Nephron progenitor cell (in vitro differentiated cells): ENCODE measurements at places on chromosomes 13 and 19.

GRCh38 chr19:13796301-13797057 is 1.2 kb downstream of the ZSWIM4 start:
- H3K27ac ChIP-seq = no peak overlapping the region
- H3K36me3 ChIP-seq = peaks cover 16% of the 10 kb centered on the region
- H3K4me3 ChIP-seq = peak overlapping the region; percentile 89

GRCh38 chr13:28659621-28659970 is 666 bp downstream of the POMP start:
- no peaks in the 10 kb centered on the region for H3K27me3 ChIP-seq
- H3K4me3 ChIP-seq = peak overlapping the region; percentile 87
- H3K27ac ChIP-seq = peak overlapping the region; percentile 98

GRCh38 chr13:50319635-50320255 is 304.5 kb downstream of the KCNRG start:
- H3K27ac ChIP-seq = no peak overlapping the region
- no peak overlapping the region for H3K4me3 ChIP-seq
- H3K27me3 ChIP-seq = no peaks in the 10 kb centered on the region
- DNase-seq = no peak

DNA sequence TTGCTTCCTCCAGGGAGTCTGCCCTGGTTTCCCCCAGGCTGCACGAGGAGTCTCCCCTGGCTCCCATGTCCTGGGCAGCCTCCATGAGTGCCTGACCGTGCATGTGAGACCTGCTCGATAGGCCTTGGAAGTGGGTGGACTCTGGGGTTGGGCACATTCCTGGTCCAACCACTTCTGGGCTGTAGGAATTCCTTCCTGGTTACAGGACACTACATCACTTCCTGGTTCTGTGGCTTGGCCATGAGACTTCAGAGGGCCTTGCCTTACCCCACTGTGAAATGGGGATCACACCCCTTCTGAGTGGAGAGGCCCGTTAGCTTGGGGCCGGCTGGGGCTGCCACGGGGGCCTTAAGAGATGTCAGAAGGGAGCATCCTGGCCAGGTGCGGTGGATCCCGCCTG is 4.0 kb upstream of the ZNF628 start:
- peaks cover 10% of the 10 kb centered on the region for H3K27me3 ChIP-seq
- peaks cover 49% of the 10 kb centered on the region for H3K4me1 ChIP-seq
- no peak overlapping the region for H3K4me3 ChIP-seq
- no peaks in the 10 kb centered on the region for H3K36me3 ChIP-seq
- no peak for DNase-seq
- H3K27ac ChIP-seq = no peak overlapping the region

GRCh38 chr13:96984051-96984508 is 10.2 kb downstream of the OXGR1 start:
- no peak overlapping the region for H3K27ac ChIP-seq
- peaks cover 7% of the 10 kb centered on the region for H3K4me1 ChIP-seq
- peak overlapping the region; percentile 40 for H3K4me3 ChIP-seq
- DNase-seq = peak; percentile 7
- peaks cover 52% of the 10 kb centered on the region for H3K36me3 ChIP-seq
- H3K27me3 ChIP-seq = peaks cover 2% of the 10 kb centered on the region

DNA sequence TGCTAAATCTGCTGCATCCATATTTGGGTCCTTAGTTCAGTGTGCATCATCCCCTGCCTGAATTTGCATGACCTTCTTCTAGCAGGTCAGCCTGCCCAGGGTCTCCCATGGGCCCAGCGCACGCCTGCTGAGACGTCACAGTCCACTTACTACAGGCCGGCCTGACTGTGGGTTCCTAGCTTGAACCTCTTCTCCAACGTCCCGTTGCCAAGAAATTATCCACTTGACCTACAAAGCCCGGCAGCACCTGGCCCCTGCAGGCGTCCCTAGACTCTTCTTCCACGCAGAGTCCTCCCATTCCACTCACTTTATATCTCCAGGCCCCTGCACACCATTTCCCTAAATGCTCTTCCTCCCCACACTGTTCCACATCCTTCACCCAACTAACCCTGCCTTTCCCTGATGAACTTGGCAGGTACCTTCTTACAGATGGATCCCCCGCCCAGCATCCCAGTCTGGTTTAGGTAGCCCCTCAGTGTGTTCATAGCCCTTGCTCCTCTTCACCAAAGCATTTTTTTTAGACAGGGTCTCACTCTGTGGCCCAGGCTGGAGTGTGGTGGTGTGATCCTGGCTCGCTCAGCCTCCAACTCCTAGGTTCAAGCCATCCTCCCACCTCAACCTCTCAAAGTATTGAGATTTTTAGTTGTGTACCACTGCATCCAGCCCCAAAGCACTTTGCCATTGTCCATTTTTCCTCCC is 155.0 kb upstream of the SOX1 start:
- H3K27ac ChIP-seq = no peak overlapping the region
- peaks cover 16% of the 10 kb centered on the region for H3K4me1 ChIP-seq
- no peaks in the 10 kb centered on the region for H3K36me3 ChIP-seq
- H3K4me3 ChIP-seq = no peak overlapping the region

- no peaks in the 10 kb centered on the region for H3K36me3 ChIP-seq
- no peak for DNase-seq
Observed at GRCh38 chr13:51818781-51819511, 15.0 kb upstream of the DHRS12 start.

- no peak for DNase-seq
- H3K4me1 ChIP-seq = peaks cover 11% of the 10 kb centered on the region
- no peak overlapping the region for H3K4me3 ChIP-seq
- no peaks in the 10 kb centered on the region for H3K36me3 ChIP-seq
- H3K27me3 ChIP-seq = peaks cover 6% of the 10 kb centered on the region
Observed at GRCh38 chr13:48806522-48806921, 152.8 kb downstream of the CYSLTR2 start.

DNA sequence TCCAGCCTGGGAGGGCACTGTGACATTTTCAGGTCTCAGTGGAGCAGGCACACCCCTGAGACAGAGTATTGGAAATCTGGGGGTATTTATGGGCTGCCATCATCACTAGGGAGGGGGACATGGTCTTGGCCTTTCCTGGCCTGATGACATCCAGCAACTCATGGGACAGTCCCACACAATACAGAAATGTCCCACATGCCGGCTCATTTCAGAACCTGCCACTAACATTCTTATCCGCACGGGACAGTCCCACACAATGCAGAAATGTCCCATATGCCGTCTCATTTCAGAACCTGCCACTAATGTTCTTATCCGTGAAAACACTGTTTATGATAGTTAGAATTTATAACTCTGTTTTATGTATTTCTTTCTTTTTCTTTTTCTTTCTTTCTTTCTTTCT is 9.8 kb downstream of the SLC8A2 start:
- H3K27ac ChIP-seq = no peak overlapping the region
- no peak overlapping the region for H3K4me3 ChIP-seq
- H3K27me3 ChIP-seq = peaks cover 47% of the 10 kb centered on the region
- no peaks in the 10 kb centered on the region for H3K36me3 ChIP-seq
- no peaks in the 10 kb centered on the region for H3K4me1 ChIP-seq
- no peak for DNase-seq

- no peak overlapping the region for H3K27ac ChIP-seq
- H3K36me3 ChIP-seq = no peaks in the 10 kb centered on the region
- H3K4me3 ChIP-seq = no peak overlapping the region
- H3K4me1 ChIP-seq = no peaks in the 10 kb centered on the region
- H3K27me3 ChIP-seq = no peaks in the 10 kb centered on the region
- DNase-seq = no peak
Observed at GRCh38 chr13:69619651-69620050, 488.0 kb upstream of the ATXN8OS start.

DNA sequence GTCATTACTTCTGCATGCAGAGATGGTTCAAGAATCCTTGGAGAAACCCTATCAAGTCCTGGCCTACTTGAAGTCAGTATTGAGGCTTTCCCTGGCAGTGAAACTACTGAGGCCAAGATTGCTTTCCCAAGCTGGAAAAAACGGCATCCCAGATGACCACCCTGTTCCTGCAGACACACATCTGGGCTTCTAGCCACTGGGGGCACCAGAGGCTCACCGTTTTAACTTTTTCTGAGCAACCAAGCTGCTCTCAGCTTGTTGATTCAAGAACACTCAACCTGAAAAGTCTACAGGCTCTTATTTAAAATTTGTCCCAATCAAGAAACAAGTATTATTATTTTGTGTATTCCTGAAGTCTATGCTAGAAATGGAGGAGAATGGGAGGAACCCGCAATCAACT is 66.6 kb downstream of the SPRYD7 start:
- no peaks in the 10 kb centered on the region for H3K4me1 ChIP-seq
- H3K36me3 ChIP-seq = peaks cover 4% of the 10 kb centered on the region
- H3K27ac ChIP-seq = no peak overlapping the region
- H3K4me3 ChIP-seq = no peak overlapping the region
- H3K27me3 ChIP-seq = peaks cover 4% of the 10 kb centered on the region

GRCh38 chr19:46809534-46810272 is 21.3 kb upstream of the SLC1A5 start:
- no peak for DNase-seq
- H3K27me3 ChIP-seq = no peaks in the 10 kb centered on the region
- no peak overlapping the region for H3K27ac ChIP-seq
- no peak overlapping the region for H3K4me3 ChIP-seq

- H3K27ac ChIP-seq = no peak overlapping the region
- H3K4me1 ChIP-seq = no peaks in the 10 kb centered on the region
- H3K36me3 ChIP-seq = peaks cover 7% of the 10 kb centered on the region
- DNase-seq = no peak
- H3K27me3 ChIP-seq = peaks cover 2% of the 10 kb centered on the region
Observed at GRCh38 chr13:103022336-103022735, 43.9 kb downstream of the SLC10A2 start.

DNA sequence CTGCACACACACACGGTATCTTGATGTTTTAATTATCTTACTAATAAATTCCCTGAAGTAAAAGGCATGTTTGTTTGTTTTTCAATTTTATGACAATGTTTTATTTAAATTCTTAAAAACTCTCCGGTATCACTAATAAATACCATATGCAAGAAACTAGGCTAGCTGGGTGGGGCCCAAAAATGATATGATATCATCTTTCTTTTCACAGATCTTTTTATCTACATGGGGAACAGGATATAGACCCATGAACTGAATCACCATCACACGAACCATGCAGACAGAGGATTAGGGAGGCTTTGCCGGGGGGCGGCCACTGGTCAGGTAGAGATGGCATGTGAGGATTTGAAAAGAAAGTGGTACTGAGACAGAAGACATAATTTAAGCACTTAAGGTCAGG is 266.4 kb downstream of the ENOX1 start:
- H3K4me3 ChIP-seq = no peak overlapping the region
- peaks cover 22% of the 10 kb centered on the region for H3K4me1 ChIP-seq
- H3K27ac ChIP-seq = peak overlapping the region; percentile 33
- H3K27me3 ChIP-seq = peaks cover 13% of the 10 kb centered on the region
- no peak for DNase-seq

DNA sequence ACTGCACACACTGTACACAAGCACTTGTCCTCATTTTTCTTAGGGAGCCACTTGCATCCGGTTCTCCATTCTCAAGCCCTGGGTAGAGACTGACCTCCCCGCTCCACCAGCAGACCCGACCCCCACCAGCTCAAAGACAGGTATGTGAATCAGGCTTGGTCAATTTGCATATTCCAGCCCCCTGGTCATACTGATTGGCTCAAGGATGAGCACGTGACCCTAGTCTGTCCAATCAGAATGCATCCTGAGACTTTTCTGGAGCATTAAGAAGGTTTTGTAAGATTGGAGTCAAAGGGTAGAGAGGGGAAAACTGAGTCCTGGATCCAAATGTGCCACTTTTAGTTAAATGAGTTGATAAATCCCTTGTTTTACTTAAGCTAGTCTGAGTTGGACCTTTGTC is 34.1 kb downstream of the NOTCH3 start:
- no peak for DNase-seq
- H3K36me3 ChIP-seq = peaks cover 84% of the 10 kb centered on the region
- H3K27ac ChIP-seq = no peak overlapping the region
- H3K4me3 ChIP-seq = no peak overlapping the region

GRCh38 chr19:18503337-18503970 is 18.4 kb downstream of the ELL start:
- H3K36me3 ChIP-seq = no peaks in the 10 kb centered on the region
- H3K4me1 ChIP-seq = peaks cover 70% of the 10 kb centered on the region
- no peak overlapping the region for H3K4me3 ChIP-seq
- no peaks in the 10 kb centered on the region for H3K27me3 ChIP-seq
- DNase-seq = no peak
- H3K27ac ChIP-seq = peak overlapping the region; percentile 45

DNA sequence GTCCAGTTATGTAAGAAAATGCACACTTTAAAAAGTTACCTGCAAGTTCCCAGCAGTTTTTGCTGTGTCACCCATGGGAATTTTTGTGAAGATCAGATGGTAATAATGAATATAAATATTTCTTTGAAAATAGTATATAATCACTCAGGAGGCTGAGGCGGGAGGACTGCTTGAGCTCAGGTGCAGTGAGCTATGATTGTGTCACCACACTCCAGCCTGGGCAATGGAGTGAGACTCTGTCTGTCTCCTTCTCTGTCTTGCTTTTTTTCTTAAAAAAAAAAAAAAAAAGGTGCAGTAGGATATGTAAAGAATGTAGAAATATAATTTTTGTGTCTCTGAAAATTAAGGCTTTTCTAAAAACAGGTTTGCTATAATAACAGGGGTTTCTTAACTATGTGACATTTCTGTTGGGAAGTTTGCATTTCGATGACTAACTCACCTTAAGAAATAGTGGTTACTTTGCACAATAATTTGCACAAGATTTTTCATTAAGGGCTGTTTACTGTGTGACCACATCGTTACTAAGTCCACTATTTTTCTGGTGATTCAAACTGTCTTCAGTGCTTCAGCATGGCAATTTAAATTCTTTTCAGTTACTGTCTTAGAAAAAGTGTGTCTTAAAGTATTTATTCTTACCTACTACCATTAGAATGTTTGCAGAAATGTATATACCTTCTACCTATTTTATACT is 37.3 kb downstream of the DNAJC3 start:
- H3K36me3 ChIP-seq = peaks cover 72% of the 10 kb centered on the region
- no peak for DNase-seq
- H3K4me1 ChIP-seq = no peaks in the 10 kb centered on the region

DNA sequence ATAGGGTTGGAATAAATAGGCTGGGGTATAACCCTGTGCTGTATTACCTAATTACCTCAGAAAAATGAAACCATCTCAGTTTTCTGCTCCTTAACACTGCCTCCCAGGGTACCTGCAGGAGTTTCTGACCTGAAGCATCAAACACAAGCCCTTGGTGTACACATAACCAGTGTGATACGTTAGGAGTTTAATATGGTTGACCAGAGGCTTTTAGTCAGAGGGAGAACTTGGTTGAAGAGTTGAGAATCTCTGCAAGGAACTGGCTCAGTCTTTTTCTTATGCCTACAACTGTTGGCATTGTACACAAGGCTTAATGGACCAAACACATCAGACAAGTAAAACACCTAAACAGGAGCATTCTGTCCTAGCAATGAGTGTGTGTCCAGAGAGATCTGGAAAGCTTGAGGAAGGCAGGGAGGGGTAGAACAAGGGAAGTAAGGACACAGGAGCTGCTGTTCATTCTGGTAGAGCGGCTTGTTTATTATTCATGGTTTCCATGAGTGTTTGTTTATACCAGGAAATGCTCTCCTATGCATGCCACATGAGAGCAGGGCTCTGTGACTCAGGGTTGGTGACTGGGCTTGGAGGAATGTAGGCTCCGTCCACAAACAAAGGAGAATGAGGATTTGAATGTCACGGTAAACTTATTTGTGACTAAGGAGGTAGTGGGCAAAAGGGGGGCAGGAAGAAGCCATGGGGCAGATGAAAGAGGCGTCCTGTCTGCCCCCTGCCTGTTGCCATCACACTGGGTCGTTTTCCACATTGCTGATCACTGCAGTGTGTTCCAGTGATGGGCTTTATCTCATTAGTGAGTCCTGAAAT is 11.9 kb upstream of the SPATA13 start:
- peaks cover 18% of the 10 kb centered on the region for H3K27me3 ChIP-seq
- H3K36me3 ChIP-seq = no peaks in the 10 kb centered on the region
